Urothelium cell line (cell line): ENCODE measurements at places on chromosomes 7 and 10.

GRCh38 chr10:132832186-132832969 lies 46.4 kb upstream of the NKX6-2 start:
- no peak for DNase-seq

DNA sequence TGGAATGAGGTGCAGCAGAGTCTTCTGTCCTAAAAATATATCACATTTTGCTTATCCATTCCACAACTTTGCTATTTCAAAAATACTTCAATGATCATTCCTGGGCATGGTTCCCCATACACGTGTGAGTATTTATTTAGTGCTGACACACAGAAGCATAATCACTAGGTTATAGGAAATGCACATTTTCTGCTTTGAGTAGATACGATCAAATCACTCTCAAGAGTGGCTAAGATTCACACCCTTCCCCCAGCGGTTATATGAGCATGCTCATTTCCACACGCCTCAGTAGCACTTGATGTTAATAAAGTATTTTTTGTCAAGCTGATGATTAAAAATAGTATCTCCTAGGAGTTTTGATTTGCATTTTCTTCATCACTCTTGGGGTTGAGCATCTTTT lies 93.5 kb upstream of the LRRC4 start:
- DNase-seq = no peak

DNA sequence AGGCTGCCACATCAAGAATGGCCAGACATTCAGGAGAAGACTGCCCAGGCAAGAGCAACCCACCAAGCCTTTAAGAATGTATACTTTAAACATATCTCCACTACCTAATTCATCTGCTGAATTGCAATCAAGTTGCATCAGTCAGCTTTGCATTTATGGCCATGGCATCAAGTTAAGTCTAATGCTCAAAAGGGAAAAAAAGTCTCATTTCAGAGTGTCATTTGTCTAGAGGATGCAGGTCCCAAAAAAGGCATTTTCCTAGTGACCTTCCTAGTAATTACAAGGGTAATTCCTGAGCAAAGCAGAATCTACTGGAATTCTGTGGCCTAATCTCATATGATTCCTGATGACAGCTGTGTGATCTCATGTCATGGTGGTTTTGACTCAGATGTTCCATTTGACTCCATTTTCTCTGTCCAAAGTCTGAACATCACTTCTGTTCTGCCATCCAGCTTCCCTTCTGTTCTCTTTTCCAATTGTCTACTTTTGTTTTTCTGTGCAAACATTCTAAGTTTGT lies 7.3 kb upstream of the CABCOCO1 start:
- no peak for DNase-seq

DNA sequence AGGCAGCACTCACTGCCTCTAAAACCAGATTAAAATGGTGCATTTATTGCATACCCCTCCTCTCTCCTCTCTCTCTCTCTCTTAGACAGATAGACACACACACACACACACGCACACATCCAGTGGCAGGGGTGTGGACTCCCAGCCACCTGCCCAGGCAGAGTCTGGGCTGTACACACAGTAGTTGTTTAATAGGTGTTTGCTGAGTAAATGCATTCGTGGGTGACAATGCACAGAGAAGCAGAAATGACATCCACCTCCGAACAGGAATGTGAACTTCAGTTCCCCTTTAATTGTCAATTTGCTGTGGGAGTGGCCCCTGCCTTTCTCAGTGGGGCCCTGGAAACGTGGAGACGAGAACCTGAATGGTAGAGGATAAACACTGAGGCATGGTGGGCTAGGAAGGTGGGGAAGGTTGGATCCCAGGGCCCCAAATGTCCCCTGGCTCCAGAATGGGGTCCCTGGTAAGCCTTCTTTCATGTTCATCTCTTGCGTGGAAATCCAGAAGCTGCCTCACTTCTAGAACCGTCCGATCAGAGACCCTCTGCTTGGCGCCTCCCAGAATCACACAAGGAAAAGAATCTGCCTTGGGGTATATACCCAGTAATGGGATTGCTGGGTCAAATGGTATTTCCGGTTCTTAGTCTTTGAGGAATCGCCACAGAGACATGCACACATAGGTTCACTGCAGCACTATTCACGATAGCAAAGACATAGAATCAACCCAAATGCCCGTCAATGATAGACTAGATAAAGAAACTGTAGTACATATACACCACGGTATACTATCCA lies 58.5 kb upstream of the ECHDC3 start:
- no peak for DNase-seq

DNA sequence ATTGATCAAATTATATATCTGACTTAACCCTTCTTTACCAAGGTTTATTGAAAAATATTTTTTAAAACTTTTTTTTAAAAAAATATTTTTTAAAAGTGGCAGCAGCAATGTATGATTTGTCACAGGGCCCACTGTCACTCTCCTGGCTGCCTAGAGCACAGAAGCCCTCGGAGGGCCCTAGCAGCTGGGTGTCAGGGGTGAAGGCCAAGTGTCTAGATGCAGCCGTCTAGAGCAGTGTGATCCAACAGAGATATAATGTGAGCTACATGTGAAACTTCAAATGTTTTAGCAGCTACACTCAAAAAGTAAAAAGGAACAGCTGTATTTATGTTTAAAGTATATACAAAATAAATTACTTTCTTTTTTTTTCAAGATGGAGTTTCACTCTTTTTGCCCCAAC lies 112.7 kb downstream of the ARHGAP22 start:
- DNase-seq = no peak

DNA sequence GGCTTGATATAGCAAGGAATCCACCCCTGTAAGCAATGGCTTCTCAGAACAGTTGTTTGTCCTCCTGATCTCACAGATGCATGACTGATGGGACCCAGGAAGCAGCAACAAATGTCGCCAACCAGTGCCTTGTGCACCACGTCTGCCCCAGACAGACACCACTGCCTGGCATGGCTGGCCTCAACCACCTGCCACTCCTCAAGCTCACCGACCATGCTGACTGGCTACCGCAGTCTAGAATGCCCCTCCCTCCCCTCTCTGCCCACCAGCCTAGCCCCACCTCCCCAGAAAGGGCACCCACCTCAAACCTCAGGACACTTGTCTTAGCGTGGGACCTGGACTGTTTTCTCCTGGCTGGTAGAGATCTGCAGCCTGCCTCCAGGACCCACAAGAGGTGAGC lies 24.0 kb downstream of the LRRC20 start:
- no peak for DNase-seq

DNA sequence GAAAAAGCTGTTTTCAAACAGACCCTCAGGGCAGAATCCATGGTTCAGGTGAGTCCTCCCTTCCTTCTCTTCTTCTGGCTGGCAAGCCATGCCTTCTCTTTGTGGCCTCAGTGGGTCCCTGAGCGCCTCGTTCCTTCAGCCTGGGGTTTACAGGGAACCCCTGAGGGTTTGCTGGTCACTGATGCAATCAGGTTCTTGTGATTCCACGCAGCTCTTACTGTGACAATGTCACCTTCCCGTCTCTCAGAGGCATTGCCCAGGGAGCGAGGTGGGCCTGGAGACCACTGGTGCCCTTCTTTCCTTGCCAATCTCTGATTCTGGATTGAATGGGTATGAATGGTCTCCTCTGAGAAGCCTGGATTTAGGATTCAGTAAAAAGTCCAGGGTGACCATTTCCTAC lies 132.2 kb downstream of the ADARB2 start:
- DNase-seq = no peak

GRCh38 chr10:122459561-122460273 lies 1.6 kb upstream of the HTRA1 start:
- DNase-seq = peak; percentile 33

- no peak for DNase-seq
Measured at GRCh38 chr10:86102451-86102850, 264.1 kb downstream of the GRID1 start.

GRCh38 chr7:41881331-41882130 lies 178.6 kb upstream of the INHBA start:
- DNase-seq = no peak

- DNase-seq = no peak
Measured at GRCh38 chr10:104388830-104389229, 35.2 kb downstream of the CFAP58 start.

- no peak for DNase-seq
Measured at GRCh38 chr10:98478430-98479222, 31.9 kb upstream of the HPS1 start.

- no peak for DNase-seq
Measured at GRCh38 chr10:47452495-47453140, 31.3 kb downstream of the ANXA8 start.

- DNase-seq = no peak
Measured at GRCh38 chr10:14438057-14438456, 107.3 kb upstream of the FRMD4A start.

DNA sequence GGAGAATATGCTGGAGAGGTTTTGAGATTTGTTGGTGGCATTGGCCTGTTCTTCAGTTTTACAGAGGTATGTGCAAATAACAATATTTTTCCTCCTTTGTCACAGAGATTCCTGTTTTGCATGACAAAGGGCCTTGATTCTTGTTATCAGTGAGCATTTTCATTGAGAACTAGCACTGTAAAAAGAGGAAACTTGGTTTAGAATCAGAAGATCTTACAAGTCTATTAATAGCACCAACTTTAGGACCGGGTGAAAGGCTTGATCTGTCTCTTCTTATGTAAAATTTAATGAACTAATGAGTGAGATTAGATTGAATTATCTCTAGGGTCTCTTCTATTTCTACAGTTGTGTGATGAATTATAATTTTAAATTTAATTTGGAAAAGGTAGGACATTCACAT lies 25.5 kb downstream of the TSPAN13 start:
- no peak for DNase-seq

DNA sequence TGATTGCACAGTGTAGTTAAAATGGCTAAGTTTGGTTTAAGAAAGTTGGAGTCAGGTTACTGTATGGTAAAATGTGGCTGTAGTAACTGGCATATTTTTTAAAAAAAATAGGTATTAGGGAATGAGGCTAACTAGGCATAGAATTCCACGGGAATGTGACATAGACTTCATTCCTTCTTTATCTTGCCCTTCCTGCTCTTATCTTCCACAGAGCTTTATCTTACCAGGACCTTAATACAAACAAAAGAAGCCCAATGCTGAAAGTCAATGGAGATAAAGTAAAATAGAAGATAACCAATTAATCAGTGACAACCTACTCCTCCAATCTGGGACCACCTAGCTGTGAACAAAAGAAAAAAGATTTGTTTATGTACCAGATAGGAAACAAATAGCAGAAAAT lies 58.1 kb downstream of the TET1 start:
- DNase-seq = no peak

DNA sequence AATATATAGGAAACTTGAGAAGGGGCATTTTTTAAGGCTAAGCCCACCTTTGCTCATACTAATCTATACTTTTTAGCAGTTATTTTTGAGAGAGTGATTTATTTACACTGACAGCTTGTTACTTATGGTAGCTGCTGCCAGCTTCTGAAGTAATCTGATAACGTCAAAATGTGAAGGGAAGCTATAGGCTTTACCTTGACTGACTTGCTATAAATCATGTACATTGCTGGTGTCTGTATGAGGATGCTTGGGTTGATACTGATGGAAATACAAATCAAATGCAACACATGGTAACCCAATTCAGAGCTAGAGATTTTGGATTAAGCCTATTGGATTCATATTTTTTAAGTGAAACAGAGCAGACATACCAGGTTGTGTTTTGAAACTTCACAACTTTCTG lies 299.4 kb downstream of the LRMDA start:
- no peak for DNase-seq

- DNase-seq = peak; percentile 78
Measured at GRCh38 chr7:22564511-22565045, 64.6 kb upstream of the STEAP1B start.

DNA sequence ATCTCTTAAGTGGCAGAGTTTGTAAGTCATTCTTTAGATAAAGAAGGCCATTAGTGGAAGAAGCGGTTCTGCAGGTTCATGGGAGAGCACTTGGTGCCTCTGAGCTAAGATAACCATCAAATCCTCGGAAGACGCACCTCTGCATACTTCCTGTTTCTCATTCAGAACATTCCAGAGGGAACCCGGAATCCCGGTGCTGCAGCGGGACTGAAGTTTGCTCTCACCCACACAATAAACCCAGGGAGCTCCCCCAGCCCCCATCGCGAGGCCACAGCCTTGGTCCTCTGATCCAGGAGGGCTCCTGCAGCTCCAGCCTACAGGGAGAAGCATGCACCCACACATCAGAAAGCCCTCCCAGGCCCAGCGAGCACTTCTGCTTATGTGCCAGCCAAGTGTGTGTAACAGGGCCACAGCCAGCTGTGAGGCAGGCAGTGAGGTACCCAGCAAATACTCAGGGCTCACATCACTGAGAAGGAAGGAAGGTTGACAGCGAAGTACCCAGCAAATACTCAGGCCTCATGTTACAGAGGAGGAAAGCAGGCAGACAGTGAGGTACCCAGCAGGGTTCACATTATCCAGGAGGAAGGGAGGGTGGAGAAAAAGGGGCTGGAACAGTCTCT lies 142.4 kb downstream of the DIP2C start:
- no peak for DNase-seq

- peak; percentile 83 for DNase-seq
Measured at GRCh38 chr10:80444646-80445319, 9.3 kb upstream of the TSPAN14 start.

GRCh38 chr10:127906548-127907377 lies at the start of gene PTPRE:
PTPRE (plus strand) TSS chr10:127907103; CDS start chr10:128040882, 133,779 bp downstream.
- DNase-seq = peak; percentile 85

GRCh38 chr10:28951484-28951883 lies 274.2 kb downstream of the BAMBI start:
- no peak for DNase-seq

DNA sequence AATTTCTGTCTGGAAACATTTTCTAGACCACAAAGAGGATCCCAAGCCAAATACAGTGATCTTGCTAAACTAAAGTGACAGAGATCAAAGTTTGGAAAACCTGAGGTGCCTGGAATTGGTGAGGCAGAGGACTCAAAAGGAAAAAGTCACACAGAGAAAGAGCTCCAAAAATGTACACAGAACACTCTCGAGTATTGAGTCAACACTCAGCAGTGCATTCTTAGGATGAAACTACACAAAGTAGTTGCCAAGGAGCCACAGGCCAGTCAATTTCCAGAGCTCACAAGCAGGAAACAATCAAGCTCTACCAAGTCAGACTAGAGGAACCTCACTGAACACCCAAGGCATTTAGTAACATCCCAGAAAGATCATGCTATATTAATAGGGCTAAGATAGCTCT lies 61.3 kb downstream of the MICU1 start:
- no peak for DNase-seq

DNA sequence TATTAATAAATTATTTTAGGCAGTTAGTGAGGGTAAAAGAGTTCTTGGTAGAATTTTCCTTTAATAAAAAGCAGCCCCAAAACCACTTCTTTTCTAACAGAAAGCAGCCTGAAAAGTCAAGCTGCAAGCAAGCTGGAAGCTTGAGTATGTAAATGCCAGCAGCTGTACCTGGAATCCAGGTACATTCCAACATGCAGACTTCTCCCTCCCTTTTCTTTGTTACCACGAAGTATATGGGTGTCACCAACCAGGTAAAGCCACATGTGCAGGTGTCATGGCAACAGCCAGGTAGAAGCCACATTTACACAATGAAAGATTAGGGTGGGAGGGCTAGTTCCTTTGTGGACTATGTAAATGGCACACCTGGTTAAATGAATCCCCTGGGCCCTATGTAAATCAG lies 114.6 kb downstream of the EPC1 start:
- no peak for DNase-seq

GRCh38 chr10:47087667-47088066 lies 176.4 kb downstream of the PTPN20 start:
- no peak for DNase-seq

GRCh38 chr7:12705878-12706277 lies 18.4 kb downstream of the ARL4A start:
- DNase-seq = no peak

GRCh38 chr7:70710011-70710480 lies 421.9 kb upstream of the GALNT17 start:
- peak; percentile 90 for DNase-seq

- no peak for DNase-seq
Measured at GRCh38 chr7:1715331-1715625, 45.2 kb downstream of the ELFN1 start.
